Left ventricle myocardium superior (tissue), 1 donor: ENCODE measurements at places on chromosomes 5 and 9.
A peak's percentile ranks its signal among the peaks of the same experiment; 100 is the strongest.

- no peak for DNase-seq
Measured at GRCh38 chr5:175275748-175276147, 168.2 kb downstream of the DRD1 start.

- DNase-seq, result no peak
Measured at GRCh38 chr5:164132358-164132757, 626.9 kb downstream of the MAT2B start.

DNA sequence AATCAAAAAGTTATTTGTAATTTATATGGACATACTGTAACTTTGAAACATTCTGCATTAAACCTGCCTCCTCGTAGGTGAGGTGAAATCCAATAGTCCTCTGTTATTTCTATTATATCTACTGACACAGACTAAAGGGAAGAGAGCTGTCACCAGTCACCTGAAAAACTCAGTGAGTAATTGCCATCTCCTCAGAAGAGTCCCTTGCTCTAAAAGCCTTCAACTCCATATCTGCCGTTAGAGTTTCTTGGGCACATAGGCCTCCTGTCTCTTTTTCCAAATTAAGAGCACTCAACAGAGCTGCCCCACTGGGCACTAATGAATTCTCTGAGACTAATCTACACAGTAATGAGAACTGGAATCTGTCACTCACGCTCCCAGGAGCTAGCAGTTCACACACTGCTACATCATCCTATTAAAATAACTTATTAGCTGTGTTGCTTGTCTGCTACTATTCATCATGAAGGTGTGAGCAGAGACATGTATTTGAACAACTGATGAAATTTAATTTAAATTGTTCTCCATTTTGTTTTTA lies 67.3 kb upstream of the VCAN start:
- DNase-seq, result peak; percentile 26

- DNase-seq, result no peak
Measured at GRCh38 chr5:84650429-84650828, 265.7 kb upstream of the EDIL3 start.

GRCh38 chr9:114082017-114082762 lies 4.1 kb upstream of the AMBP start:
- peak; percentile 81 for DNase-seq

DNA sequence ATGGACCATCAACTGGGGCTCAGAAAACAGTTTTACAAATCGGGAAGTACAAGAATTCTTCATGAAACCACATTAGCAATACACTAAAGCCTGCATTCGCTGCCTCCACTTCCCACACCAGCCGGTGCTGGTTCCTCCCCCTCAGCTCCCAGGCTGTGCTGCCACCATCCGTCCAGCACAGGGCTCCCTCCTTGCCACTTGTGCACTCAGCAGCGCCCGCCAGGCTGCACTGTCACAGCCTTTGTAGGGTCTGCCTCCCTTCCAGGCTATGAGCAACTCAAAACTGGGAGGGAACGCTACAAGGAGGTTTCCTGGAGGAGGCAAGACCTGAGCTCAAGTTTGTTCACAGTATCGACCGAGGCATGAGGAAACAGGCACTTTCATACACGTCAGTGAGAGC lies 7.7 kb downstream of the MAPK9 start:
- no peak for DNase-seq

- DNase-seq, result peak; percentile 98
Measured at GRCh38 chr9:129036241-129036922, at the start of gene MIGA2. Gene MIGA2 (plus strand): TSS chr9:129036626. CDS start chr9:129040595, 3,969 bp downstream.

DNA sequence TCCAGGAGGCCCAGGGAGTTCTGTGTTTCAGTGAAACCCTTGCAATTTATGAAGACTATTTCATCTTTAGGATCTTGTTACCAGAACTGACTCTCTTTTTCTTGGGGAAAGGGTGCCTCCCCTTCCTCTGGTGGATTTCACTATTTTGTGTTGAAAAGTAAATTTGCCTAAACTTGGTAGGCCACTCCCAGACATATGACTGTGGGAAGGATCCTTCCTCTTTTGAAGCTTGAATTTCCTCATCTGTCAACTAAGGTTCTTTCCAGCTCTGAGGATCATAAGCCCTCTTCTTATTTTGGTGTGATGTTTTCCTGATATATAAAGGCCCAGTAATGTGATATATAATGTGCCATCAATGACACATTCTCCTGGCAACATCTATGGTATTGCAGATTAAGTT lies 59.1 kb upstream of the ZFAND5 start:
- no peak for DNase-seq

GRCh38 chr5:41094871-41095270 lies 23.7 kb upstream of the MROH2B start:
- DNase-seq, result no peak

DNA sequence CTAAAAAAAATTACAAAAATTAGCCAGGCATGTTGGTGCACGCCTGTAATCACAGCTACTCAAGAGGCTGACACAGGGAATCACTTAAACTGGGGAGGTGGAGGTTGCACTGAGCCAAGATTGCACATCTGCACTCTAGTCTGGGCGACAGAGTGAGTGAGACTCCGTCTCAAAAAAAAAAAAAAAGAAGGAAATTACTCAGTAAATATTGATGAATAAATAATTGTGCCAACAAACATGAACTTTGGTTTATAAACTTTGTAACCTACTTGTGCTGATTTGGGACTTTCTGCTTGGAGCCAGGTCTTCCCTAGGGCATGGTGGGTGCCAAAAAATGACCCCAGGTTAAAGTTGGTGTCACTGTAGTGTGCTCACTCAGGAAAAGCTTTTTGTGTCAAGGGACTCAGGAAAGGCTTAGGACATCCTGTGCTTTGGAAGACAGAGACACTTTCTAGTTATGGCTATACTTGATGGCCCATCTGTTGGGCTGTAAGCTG lies 19.0 kb downstream of the ABLIM3 start:
- DNase-seq, result no peak

- DNase-seq, result no peak
Measured at GRCh38 chr5:17113174-17113958, 104.1 kb upstream of the BASP1 start.

GRCh38 chr5:68738236-68738635 lies 355.6 kb upstream of the SLC30A5 start:
- no peak for DNase-seq

DNA sequence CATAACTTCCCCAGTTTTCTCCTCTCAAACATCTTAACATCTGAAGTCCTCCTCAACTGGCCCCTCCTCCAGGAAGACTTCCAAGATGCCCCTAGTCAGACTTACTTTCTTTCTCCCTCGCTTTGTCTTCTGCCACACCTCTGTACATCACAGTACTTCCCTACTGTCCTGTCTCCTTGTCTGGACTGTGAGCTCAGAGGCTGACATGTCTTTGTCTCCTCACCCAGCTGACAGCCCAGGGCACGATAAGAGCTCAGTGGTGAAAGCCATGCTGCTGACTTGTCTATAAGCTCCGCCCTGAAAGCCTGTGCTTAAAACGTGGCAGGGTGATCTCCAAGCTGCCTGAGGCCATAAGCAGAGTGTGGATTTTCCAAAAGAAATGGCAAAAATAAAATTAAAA lies 33.0 kb upstream of the SLC25A51 start:
- peak; percentile 51 for DNase-seq

DNA sequence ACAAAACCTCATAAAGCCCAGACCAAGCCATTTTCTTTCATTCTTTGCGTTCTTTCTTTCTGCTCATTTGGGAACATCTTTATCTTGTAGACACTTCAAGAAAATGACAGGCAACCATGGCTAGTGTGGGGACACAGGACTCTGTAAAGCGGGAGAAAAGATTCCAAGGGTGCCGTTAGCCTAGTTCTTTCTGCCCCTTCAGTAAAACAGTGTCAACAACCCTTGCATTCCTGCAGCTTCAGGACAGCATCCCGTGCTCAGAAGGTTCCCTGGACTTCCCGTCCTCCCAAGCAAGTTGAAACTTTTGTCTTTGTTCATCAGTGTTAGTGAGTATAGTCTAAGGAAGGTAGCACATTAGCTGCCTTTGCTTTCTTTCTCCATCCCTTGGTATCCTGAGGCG lies 41.9 kb downstream of the TAS2R1 start:
- DNase-seq, result no peak

DNA sequence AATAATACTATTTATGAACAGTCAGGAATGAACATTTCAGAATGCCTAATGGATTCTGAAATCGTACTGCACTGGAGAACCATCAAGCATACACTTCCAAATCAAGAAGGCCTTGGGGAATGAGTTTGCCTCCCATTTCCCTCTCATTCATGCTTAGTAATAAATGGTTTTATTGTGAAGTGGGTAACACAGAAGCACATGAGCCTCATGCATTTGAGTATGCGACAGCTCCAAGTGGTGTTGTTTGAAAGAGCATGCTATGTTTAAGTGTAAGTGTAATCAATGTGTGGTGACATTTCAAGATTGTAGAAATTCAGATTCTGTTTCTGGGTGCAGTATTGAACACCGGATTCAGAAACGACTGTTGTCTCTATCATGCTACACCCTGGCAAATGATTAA lies 60.0 kb downstream of the SGCD start:
- no peak for DNase-seq

DNA sequence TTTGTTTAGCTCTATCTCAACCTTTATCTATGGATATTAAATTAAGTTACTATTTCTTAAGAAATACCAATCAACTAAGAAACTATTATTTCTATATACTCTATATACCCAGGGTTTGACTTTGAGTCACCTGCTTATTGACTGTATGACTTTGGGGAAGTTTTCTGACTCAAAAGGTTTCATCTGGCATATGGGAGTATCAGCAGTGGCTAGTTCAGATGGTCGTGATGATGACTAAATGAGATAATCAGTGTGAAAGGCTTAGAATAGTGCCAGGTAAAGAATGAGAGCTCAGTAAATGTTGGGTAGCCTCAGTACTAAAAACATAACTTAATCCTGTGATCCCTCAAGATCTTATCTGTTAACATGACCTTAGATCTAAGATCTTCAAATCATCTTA lies 179.7 kb upstream of the ISL1 start:
- no peak for DNase-seq

DNA sequence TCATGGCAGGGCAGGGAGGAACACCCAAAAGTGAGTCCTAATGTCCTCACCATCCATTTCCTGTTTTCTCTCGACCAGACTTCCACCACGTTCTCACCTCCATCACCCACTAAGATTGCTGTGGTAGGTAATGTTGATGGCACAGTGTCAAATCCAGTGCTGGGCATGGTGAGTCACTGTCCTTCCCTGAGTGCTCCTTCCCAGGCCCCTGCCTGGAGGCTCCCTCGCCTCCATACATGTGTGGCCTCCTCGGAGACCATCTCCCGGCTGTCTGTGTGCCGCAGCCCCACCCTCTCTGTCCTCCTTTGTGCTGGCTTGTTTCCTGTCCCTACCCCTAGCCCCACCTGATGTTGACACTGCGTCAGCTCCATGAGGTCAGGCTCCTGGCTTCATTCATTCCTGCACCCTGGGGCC lies 177.5 kb downstream of the SYK start:
- no peak for DNase-seq
